ENCODE measurements at places on chromosomes 2 and 18.
A peak's percentile ranks its signal among the peaks of the same experiment; 100 is the strongest.

- DNase-seq, result no peak
Observed at GRCh38 chr2:37441055-37441454, 96.6 kb downstream of the QPCT start.

DNA sequence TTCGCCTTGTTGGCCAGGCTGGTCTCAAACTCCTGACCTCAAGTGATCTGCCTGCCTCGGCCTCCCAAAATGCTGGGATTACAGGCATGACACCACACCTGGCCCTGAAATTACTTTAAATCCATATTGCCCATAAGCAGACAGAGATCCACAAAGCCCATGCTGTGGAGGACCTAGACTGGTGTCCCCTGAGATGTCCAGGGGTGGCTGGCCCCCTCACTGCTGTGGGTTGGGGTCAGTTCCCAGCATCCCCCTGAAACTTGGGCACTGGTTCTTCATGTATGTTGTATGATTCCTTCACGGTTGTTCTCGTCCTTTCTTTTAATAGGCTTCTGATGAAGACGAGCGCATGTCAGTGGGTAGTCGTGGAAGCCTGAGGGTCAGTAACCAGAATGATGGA, 78.1 kb upstream of the RBM44 start:
- no peak for DNase-seq

DNA sequence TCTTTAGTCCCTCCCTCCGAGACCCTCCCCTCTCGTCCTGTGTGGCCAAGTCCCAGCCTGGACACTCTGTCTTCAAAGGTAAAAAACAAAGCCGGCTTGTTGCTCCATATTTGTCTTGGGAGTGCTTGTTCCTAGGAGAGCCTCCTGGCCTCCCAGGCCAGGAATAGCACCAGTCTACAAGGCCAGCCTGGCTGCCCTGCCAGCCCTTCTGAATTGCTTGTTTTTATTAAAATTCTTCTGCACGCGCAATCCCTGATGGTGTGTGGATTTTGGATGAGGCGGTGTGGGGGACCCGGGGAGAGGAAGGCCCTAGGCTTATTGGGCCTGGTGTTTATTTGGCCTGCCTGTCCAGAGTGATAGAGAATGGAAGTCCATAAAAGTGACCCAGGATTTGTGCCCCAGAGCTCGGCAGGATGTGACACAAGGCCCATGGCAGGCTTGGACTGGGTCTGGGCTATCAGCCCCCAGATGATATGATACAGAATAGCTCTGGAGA, 297.3 kb downstream of the CYP26B1 start:
- no peak for DNase-seq

DNA sequence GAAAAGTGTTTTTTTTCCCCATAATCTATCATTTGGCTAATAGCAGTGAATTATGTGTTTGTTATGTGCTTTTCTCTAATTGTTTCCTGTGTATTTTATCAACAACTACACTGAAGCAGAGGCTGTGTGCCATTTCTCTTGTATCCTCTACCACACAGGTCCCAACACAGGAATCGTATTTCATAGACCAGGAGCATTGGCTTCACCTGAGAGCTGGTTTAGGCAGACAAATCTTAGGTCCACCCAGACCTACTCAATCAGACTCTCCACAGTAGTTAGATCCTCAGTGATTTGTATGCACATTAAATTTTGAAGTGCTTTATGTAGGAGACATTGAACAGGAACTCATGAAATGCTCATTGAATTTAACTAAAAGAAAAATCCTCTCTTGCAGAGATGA, 109.2 kb downstream of the FSHR start:
- DNase-seq, result no peak

DNA sequence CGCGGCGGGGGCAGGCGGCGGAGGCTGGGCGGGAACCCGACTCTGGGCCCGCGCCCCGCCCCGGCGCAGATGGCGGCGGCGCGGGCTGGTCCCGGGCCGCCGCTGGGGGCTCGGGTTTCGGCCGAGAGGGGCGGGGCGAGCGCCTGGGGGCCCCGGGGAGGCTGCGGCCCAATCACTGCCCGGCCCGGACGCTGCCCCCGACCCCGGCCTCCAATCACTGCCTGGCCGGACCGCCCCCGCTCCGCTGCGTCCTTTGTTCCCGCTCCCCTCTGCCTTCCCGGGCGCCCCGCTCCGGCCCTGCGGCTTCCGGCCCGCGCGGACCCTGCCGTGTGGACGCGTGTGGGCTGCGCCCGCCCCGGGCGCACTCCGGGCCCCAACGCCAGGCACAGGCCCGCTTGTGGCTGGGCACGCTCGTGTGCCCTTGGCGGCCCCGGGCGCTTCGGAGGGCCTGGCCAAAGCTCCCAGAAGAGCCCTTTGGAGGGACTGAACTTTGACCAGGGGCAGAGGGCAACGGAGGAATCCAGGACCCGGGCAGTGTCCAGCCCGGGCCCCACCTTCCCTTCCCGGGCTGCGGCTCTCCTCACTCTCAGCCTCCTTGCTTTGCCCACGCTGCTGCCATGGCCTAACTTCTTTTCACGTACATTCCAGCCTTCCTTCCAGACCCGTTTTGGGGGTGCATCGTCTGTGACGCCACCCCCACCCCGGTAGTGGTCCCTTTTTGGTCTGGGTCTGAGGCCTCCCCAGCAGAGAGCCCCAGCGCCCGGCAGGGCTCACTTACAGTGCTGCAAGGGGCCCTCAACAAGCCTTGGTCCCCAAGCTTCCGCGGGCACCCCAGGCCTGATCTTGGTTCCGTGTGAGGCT, 27.1 kb upstream of the PTMA start:
- peak; percentile 82 for DNase-seq

DNA sequence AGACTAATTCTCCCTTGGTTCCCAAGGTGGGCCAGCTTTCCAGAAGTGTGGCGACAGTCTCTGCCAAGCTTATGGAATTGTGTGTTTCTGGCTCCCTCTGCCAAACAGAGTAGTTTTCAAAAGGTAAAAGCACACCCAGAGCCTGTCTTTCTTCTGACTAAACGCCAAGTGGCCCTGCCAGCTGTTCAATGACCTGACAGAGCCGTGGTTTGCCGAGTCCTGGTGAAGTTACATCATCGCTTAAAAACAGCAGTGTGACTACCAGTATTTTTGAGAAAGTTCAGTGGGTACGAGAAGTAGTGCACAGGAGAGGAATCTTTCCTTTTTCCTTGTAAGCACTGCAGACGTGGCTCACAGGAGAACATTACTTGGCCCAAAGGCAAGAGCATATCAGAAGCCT, 1.9 kb downstream of the PER2 start:
- no peak for DNase-seq

DNA sequence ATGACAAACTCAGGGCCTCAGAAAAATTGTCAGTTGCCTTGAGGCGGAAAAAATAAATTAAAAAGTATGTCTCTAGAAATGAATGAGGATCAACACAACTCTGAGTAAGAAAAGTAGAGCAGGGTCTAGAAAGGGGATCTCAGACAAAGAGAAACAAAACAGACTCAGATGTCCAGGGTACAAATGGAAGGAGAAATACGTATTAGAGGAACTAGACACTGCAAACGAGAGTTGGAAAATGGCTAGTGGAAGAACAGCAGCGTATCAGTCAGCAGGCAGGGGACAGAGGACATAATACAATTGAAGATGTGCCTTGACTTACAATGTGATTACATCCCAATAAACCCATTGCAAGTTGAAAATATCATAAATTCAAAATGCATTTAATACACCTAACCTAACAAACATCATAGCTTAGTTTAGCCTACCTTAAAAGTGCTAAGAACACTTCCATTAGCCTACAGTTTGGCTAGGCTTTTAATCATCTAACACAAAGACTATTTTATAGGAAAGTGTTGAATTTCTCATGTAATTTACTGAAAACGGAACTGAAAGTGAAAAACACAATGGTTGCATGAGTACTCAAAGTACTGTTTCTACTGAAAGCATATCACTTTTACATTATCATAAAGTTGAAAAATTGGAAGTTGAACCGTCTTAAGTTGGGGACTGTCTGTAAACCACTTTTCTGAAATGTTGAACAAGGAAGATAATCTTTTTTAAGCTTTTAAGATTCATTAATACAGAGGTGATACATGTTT, 182.8 kb downstream of the NBAS start:
- DNase-seq, result no peak

- DNase-seq, result no peak
Observed at GRCh38 chr2:76464310-76464709, 753.6 kb upstream of the GCFC2 start.

DNA sequence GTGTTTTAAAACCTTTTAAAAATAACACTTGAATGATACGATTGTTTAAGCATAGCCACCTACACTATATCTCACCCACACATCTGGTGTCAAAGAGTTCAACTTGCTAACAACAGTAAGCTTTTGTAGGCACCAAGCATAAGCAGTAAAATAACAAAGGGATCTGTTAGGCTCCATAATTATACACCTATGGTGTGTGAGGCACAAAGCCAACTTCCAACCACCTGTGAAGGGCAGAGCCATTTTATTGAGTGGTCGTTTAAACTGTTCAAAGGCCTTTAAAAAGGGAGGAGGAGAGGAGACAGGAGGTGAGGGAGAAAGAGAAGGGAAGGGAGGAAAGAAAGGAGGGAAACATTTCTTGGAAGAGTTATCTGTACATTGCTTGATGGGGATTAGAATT, 27.9 kb downstream of the NEMP2 start:
- DNase-seq, result no peak

- DNase-seq, result no peak
Observed at GRCh38 chr2:121697108-121697631, 39.5 kb downstream of the NIFK start.

DNA sequence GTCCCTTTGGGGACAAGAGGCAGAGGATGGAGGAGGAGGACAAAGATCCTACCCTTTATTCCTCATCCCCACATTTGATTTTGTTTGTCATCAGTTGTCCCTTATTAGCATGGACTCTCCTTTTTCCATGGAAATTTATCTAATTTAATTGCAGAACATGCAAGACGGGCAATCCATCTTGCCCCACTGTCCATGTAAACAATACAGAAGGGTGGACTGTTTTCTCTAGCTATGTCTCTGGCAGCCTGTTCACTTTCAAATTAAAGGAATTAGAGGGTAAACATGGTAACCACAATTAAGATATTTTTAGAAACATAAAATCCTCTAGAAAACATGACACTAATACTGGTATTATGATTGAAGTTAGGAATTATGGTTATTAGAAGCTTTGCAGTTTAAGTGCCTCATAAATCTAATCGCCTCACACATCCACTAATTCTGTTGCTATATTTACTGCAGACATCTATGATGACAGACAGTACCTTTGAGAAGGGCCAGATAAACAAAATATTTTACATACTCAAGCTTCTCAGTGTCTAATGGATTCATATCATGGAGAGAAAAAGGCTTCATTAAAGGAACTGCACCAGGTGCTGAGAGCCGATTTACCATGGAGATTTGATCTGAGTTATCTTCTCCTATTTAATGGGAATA, 215.5 kb downstream of the LNPK start:
- DNase-seq, result no peak

DNA sequence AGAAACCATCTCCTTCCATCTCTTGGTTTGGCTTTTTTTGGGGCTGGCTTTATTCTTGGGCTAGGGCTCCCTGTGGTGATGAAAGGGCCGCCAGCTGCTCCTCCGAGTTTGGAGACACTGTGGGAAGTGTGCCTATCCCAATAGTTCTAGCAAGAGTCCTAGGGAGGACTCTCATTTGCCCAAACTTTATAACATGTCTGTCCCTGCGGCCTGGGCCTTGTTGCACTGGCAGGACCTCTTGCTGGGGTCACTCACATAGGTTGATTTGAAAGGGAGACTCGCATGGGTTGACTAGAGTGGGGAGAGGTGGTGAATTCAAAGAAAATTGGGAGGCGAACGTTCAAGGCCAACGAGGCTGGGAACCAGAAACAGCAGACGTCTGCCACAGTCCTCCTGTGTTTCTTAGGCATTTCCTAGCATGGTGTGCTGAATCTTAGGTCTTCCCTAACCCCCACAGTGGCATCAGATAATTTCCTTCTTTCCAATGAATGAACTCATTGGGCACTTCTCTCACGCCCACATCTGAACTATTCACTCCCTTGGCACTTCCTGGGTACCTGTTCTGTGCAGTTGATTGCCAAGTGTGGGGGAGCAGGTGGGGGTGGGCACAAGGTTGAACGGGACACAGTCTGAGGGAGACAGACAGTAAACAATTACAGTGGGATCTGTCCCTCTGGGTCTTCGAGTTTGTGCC, 26.8 kb downstream of the NIFK start:
- no peak for DNase-seq

- peak; percentile 13 for DNase-seq
Observed at GRCh38 chr2:155372969-155373368, 674.5 kb downstream of the KCNJ3 start.

GRCh38 chr2:202657876-202658275, 23.1 kb downstream of the FAM117B start:
- DNase-seq, result no peak

- DNase-seq, result no peak
Observed at GRCh38 chr2:236855176-236855865, 230.4 kb upstream of the COPS8 start.

DNA sequence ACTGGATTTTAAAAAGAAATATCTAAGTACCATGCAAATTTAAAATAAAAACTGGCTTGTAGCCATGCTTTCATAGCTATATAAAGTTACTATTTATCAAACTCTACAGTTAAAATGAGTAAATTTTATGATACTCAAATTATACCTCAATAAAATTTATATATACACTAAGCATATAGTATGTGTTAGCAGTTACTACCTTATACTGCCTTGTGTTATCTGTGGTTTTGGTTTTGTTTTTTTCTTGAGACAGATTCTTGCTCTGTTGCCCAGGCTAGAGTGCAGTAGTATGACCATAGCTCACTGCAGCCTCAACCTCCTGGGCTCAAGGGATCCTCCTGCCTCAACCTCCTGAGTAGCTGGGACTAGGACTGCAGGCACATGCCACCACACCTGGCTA, 342.1 kb downstream of the KIAA1328 start:
- DNase-seq, result no peak

DNA sequence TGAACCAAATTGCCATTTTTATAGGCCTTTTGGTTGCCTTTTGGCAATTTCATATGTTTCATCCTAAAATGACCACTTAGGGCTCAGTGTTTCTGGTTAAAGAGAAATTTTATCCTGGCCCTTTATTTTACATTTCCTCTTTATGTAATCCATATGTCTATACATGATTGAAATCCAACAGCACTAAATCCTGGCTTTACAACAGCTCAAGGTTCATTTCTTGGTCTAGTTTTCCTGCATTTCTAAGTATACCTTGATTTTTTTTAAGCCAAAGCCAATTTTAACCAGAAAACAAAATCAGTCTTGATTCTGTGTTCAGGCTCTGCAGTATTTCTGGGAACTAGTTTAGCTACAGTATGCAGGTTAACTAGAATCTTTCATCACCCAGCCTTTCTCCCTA, 11.7 kb downstream of the FZD5 start:
- no peak for DNase-seq

DNA sequence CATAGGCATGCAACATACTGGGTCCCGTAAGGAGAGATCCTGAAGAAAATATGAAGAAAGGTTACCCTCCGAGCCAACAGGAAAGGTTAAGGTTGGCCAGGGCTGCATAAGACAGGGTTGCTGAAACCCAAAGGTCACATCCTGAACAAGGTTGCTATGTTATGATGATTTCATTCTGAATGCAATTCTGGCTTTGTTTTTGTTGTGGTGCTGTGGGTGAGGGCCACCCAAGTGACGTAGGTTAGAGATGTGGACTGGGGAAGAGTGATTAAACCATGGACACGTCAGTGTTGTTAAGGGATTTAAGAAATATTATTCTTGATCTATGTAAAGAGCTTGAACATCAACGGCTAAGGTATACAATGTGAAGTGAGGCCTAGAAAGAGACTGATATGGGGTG, 60.0 kb downstream of the ZEB2 start:
- DNase-seq, result no peak

GRCh38 chr2:128557831-128558241, 239.2 kb upstream of the HS6ST1 start:
- no peak for DNase-seq

- DNase-seq, result no peak
Observed at GRCh38 chr2:137031731-137032130, 266.4 kb downstream of the THSD7B start.
